Dermis blood vessel endothelial cell (primary cell): ENCODE measurements at places on chromosomes 3 and 15. TPM values are rescaled to one million over a fixed set of nuclear protein-coding genes. Genes with fewer than 3 reads are reported as not detected.
A peak's percentile ranks its signal among the peaks of the same experiment; 100 is the strongest.

- DNase-seq = no peak
Observed at GRCh38 chr3:168417016-168417415, 321.3 kb upstream of the GOLIM4 start.

DNA sequence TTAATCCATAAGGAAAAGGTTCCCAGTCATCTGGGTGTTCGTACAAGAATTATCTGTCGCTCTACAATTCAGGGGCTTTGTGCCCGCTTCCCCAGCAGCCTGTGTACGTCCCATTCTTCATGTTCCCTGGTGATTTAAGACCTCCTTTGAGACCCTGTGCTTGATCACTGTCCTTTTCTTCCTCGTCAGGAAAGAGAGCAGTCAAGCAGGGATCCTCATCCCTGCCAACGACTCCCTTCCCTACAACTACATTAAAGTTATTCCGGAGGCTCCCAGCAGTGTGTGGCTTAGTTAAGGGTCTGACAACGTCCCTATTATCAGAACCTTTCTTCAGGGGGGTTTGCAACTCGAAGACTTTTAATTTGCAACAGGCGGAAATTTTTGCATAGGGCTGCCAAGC is 175.7 kb downstream of the FOXP1 start:
- no peak for DNase-seq

GRCh38 chr3:60185161-60185560 is 1066.1 kb downstream of the FHIT start:
- no peak for DNase-seq

GRCh38 chr15:100309109-100310040 is 32.4 kb downstream of the ADAMTS17 start:
- DNase-seq = no peak

DNA sequence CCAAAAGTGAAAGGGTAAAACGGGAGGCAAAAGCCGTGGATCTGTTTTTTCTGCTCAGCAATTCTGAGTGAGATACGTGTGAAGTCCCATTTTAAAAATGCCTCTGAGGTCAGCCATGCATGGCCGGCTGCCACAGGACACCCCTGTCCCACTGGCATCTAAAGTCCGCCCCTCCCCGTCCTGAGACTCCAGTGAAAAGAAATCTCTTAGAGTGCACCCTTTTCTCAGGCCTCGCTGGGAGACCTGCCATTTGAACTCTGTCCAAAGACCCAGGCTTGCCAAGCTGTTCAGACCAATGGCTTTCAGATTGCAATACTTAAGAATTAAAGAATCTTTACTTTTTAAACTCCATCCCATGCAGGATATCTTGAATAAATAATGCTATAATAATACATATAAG is 61.0 kb upstream of the SLC24A5 start:
- no peak for DNase-seq

- DNase-seq = no peak
Observed at GRCh38 chr3:102595057-102595456, 160.2 kb downstream of the ZPLD1 start.

- no peak for DNase-seq
Observed at GRCh38 chr15:26171266-26171665, 308.1 kb upstream of the ATP10A start.

GRCh38 chr3:119613201-119613600 is 15.5 kb downstream of the PLA1A start:
- DNase-seq = no peak

DNA sequence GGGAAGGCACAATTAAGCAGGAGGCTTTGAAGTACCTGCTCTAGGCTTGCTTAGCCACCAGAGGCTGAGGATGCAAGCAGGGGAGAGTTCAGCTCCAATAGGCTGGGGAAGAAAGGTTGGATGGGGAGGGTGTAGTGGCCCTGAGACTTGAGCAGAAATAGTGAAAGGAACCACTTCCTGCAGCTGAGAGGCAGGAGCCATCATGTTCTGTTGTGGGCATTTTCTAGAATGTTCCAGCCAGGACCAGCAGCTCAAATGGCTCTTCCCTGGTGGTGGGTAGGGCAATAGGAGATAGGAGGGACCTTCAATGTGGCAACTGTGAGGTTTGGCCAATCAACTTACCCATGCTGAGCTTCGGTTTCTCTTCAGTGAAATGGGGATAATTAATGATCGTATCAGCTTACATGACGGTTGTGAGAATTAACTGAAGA is 79.1 kb upstream of the CGNL1 start:
- DNase-seq = no peak

DNA sequence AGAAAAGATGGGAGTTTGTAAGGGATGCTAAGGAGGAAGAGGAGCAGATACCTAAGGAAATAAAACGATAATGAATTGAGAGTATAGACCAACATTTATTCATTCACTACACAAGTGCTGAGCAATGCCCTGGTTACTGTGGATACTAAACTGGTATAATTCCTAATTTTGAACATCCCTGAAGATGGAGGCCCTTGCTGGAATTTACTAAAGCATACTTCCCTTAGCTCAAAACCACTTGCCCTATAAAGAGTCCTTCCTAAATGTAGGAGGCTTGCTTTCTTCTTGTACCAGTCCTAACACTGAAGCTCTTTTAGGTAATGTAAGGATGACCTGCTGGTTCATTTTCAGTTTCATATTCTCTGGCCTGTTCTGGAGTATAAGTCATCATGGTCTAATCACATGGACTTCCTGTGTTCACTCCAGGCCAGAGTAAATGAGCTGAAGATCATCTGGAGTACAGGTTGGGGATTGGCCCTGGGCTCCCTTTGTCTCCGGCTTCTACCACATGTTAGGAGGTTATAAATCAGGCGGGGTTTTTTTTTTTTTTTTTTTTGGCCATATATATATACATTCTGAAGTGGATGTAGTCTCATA is 40.1 kb upstream of the MTMR10 start:
- peak; percentile 91 for DNase-seq

DNA sequence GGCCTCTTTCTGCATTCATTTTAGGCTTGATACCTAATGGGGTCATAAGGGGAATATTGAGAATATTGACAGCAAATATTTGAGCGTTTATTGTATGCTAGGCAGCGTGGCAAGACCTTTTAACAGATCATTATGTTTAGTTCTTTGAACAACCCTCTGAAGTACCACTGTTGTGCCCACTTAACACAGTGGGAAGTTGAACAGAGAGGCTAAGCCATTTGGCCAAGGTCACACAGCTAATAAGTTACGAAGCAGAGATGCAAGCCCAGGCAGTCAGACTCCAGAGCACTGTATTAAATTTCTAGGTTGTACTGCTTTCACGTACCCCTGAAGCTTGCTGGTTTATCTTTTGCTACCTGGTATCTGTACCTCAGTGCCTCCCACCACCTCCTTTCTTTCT is 1.1 kb downstream of the RAB7A start:
- no peak for DNase-seq

DNA sequence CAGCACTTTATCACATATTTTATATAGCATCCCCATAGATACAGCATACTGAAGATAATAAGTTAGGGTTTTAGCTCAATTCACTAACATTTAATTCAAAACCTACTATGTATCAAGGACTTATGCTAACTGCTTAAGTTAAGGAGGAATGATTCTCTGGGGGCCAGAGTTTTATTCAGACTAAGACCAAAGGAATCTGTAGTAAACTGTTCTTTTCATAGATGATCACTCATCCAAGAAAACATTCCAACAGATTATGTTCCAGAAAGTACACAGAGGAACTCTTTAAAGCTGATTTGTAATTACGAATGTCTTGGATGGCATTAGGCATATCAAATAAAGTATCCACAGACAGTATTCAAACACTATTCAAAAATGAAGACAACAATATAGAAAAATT is 226.4 kb downstream of the SCAPER start:
- no peak for DNase-seq

DNA sequence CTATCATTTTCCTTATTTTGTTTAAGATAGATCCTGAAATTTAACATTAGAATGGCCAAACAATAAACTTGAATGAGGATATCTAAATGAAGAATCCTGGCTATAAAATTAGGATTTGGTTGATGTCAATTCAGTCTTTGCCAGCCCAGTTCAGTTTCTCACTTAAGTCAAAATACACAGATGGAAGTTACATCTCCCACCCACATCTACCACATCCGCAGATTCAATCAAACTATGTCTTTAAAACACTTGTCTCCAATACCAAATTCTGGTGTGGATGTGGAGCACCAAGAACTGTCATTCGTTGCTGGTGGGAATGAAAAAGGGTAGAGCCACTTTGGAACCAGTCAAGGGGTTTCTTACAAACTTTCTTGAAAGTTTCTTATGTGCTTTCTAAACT is 18.2 kb downstream of the CBLB start:
- no peak for DNase-seq

DNA sequence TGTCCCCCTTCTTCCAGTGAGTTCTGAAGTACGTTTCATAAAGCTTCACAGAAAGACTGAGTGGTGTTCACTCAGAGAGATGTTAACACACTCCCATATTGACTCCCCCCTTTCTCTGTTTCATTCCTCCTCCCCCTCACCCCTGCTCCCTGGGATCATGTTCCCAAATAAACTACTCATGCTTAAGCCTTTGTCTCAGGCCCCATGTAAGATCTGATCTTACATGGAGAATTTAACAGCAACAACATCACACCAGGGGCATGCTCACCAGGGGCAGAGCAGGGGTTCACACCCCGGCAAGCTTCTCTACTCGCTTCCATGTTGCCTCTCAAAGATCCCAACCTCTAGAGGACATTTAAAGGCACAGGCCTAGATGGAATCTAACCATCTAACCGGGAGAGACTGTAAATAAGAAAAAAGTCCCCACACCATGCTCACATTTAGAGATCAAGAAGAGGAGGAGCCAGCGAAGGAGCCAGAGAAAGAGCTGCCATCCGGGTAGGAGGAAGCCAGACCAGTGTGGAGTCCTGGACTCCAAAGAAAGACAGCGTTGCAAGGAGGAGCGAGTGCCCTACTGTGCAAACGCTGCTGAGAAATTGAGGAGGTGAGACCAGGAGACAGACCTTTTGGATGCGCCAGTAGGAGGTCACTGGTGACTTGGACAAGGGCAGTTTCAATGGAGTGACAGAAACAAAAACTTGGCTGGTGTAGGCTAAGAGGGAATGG is 21.4 kb upstream of the SRP14 start:
- DNase-seq = no peak

DNA sequence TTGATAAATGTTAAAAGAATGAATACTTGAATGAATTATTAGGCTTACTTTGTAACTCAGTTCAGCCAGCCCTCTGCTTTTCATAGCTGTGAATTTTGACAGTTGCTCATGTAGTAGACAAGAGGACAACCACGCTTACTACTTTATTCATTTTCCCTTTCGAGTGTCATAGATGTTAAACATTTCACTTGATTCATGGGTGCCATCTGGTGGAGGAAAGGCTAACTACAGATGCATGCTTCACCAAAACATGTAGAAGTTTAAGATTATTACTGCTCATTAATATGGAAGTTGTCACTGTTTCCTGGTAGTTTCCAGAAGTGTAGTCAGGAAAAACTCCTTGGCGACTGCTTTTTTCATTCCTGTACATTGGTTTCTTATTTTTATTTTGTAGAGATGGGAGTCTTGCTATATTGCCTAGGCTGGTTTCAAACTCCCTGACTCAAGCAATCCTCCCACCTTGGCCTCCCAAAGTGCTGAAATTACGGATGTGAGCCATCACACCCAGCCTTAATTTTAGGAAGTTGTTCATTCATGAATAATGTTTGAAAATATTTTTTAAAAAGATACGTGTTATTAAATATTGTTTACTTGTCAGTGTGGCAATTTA is 163.2 kb downstream of the B3GALNT1 start:
- peak; percentile 86 for DNase-seq

PCYT1A gene
- total RNA-seq = 65.7 and 70.1 TPM in 2 replicates

CHRNA7 gene
- 0.34 and 0.79 TPM in 2 replicates for total RNA-seq

SPINT1 gene
- total RNA-seq = 1.2 and 3.7 TPM in 2 replicates

RPS27L gene
- 285 and 407 TPM in 2 replicates for total RNA-seq

ARHGEF3 gene
- total RNA-seq = 12.1 and 20.8 TPM in 2 replicates
